ENCODE measurements at places on chromosomes 16 and 17.

DNA sequence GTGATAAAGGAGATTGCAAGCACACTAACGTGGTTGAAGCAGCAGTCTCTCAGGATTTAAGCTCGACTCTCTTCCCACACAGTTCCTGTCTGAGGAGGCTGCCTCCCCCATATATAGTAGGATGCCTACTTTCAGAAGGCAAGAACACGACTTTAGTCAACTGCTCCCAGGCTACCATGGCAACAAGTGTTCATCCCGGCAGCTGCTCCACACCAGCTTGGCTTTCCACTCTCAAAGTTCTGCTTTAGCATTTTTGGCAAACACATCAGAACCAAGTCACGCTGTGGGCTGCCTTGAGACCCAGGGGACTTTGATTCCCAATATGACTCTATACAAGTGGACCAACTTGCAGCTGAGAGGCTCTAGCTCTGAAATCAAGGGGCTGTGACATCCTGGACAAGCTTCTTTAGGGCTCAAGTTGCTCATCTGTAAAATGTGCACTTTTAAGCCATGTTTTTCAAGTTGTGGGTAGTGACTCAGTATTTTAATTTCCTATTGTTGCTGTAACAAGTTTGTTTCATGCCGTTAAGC lies 16.5 kb downstream of the ZP2 start:
- no peak for DNase-seq

- no peak for DNase-seq
Observed at GRCh38 chr16:48498769-48499631, 111.0 kb downstream of the N4BP1 start.

GRCh38 chr16:70159355-70160348 lies 13.9 kb upstream of the CLEC18C start:
- DNase-seq: no peak

DNA sequence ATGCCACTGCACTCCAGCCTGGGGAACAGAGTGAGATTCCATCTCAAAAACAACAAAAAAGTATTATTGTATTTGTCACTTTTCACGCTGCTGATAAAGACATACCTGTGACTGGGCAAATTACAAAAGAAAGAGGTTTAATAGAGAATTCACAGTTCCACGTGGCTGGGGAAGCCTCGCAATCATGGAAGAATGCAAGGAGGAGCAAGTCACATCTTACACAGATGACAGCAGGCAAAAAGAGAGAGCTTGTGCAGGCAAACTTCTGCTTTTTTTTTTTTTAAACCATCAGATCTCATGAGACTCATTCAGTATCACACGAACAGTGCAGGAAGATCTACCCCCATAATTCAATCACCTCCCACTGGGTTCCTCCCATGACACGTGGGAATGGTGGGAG lies 41.5 kb upstream of the ETV4 start:
- DNase-seq: no peak

- no peak for DNase-seq
Observed at GRCh38 chr17:72354071-72354470, 233.3 kb downstream of the SOX9 start.
